Upper lobe of right lung (tissue), 1 donor: ENCODE measurements at places on chromosomes 3 and 15. TPM values are rescaled to one million over a fixed set of nuclear protein-coding genes. Genes with fewer than 3 reads are reported as not detected.

Gene GDPGP1
- 11.2 TPM for total RNA-seq

Gene LMOD3
- 0.12 TPM for total RNA-seq

Gene DAPK2
- 73.3 TPM for total RNA-seq

Gene LRRC49
- 4.3 TPM for total RNA-seq
